ENCODE measurements at places on chromosomes 2 and 18.

DNA sequence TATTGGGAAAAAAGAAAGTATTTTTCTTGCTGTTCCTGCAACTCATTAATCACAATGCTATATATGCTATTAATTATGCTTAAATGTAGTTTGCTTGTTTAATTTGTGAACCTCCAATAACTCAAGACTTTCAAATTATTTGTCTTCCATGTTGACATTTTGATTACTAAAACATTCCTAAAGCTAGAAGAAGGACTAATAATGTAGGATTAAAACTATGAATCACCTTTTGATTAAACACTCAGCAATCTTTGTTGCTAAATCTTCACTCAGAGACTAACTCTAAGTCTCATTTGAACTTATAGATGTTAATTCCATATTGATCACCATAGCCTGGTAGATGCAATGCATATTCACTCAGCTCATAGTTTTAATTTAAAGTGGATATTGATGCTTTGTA lies 524.6 kb upstream of the ZEB2 start:
- DNase-seq = no peak

GRCh38 chr2:20137131-20137571 lies 85.7 kb upstream of the LAPTM4A start:
- no peak for DNase-seq

- no peak for DNase-seq
Observed at GRCh38 chr18:54257015-54257414, 12.3 kb upstream of the POLI start.

DNA sequence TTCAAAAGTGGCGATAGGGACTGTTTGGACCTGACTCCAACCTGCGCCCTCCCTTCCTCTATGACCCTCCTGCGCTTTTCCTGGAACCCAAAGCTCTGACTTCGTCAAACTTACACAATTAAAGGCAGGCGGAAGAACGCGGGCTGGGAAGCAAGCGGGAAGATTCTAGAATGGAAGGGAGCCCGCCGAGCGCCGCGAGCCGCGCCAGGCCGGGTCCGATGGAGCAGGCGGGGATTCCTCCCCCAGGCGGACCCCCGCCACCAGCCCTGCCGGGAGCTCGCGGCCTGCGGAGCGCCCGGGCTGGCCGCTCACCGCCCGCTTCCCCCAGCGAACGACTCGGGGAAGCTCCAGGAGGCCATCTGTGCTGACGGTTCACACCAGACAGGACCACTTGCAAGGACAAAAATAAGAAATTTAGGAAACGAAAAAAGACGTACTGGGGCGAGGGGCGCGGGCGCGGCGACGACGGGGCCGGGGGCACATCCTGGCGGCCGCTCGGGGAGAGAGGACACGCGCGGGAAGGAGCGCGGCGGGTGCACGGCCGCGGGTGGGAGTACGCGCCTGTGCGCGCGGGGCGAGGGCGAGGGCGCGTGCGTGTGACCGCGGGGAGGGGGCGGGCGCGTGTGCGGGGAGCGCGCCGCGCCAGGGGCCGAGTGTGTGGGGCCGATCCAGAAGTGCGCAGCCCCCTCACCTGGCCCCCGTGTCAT lies 1.1 kb upstream of the SALL3 start:
- no peak for DNase-seq

DNA sequence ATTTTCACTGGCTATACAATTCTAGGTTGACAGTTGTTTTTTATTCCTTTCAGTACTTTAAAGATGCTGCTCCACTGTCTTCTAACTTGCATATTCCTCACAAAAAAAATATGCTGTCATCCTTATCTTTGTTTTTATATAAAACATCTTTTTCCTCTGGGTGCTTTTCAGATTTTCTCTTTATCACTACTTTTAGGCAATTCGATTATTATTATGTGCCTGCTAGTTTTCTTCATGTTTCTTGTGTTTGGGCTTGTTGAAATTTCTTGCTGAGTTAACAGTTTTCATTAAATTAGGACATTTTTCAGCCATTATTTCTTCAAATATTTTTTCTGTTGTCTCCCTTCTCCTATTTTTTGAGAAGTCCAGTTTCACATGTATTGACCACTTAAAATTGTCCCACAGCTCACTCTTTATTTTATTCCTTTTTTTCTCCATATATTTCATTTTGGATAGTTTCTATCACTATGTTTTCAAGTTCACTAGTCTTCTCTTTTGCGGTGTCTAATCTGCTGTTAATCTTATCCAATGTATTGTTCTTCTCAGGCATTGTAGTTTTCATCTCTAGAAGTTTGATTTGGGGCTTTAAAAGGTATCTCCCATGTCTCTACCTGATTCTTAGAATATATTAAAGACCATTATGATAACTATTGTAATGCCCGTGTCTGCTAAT lies 205.1 kb upstream of the SIX3 start:
- no peak for DNase-seq

- no peak for DNase-seq
Observed at GRCh38 chr2:85106489-85107180, 26.6 kb upstream of the TCF7L1 start.

DNA sequence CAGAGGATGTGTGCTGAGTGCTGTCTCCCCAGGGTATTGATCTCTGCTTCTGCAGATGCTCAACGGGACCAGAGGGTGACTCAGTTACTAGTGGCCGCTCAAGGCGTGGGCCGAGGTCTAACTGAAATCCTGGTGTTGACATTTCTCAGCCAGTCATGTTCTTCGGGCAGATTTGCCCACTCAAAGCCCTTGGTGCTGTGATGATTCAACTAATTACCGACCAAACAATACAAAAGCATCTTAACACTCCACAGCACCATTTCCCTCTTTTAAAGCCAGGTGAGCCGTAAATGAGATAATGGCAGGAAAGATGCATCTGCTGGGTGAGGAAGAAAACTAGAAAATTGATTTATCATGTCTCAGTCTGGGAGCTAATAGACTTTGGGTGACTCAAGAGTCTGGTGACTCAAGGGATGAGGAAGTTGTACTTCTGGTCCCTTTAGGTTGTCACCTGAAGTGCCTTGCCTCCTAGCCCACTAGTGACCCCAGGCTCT lies 32.7 kb upstream of the PRLH start:
- peak; percentile 23 for DNase-seq

DNA sequence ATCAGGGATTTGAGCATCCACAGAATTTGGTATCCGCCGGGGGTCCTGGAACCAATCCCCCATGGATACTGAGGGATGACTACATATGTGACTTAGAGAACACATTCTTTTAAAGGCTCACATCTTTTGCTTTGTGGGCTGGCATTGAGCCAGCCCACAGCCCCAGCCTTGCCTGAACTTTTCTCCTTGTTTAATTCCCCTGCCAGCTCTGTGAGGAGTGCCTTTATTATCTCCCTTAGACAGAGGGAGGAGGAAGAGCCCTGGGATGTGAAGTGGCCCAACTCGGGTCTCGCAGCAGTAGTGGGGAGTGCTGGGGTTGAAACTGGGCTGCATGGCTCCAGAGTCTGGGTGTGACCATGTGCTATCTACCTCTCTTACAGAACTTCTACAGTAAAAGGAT lies 7.6 kb downstream of the TTC39C start:
- no peak for DNase-seq

All from NCI-H82 (cell line).